D721Med (cell line): ENCODE measurements at places on chromosomes 6 and 20.

- no peak for DNase-seq
These were observed 227.3 kb downstream of the PREX1 start for GRCh38 chr20:48600470-48600945.

DNA sequence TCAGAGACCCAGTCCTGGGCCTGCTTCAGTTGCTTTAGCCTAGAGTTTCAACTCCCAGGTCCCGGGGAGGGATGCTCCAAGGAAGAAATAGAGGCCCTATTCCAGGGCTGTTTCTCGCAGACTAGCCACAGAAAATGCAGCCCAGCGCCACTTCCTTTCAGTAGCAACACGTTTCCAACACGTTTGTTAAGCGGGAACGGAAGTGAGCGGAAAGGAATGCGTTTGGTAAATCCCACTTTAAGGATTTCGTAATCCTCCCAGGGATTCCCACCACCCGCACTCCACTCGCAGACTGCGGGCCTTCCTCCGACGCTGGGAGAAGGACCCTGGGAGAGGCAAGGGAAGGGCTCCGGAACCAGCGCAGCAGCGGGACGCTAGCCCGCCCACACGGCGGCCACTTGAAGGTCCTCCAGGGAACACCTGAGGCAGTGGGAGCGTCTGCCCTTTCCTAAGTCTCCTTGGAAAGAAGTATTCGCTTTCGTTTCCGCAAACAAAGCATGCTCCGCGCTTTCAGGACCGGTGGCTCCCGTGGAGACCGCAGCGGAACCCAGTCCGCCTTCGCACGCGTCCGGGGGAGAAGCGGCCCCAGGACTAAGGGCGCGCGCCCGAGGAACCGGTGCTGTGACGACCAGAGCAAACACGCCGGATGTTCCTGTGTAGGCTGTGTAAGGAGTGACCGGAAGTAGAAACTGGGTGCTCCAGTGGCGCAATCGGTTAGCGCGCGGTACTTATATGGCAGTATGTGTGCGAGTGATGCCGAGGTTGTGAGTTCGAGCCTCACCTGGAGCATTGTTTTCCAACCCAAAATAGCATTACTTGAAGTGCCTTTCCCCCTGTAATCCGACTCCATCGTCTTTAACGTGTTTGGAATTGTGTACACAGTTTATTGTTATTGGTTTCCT is 227.6 kb upstream of the PRSS16 start:
- peak; percentile 29 for DNase-seq

GRCh38 chr6:15461127-15461944 is 201.5 kb downstream of the DTNBP1 start:
- DNase-seq = no peak

- no peak for DNase-seq
These were observed 223.4 kb upstream of the MCHR2 start for GRCh38 chr6:100217225-100218012.

- no peak for DNase-seq
These were observed 41.7 kb upstream of the NXT1 start for GRCh38 chr20:23308908-23309307.
